ENCODE measurements at places on chromosomes 11 and 22.

- no peak for DNase-seq
Measured at GRCh38 chr11:126525702-126526101, 170.2 kb downstream of the ST3GAL4 start.

DNA sequence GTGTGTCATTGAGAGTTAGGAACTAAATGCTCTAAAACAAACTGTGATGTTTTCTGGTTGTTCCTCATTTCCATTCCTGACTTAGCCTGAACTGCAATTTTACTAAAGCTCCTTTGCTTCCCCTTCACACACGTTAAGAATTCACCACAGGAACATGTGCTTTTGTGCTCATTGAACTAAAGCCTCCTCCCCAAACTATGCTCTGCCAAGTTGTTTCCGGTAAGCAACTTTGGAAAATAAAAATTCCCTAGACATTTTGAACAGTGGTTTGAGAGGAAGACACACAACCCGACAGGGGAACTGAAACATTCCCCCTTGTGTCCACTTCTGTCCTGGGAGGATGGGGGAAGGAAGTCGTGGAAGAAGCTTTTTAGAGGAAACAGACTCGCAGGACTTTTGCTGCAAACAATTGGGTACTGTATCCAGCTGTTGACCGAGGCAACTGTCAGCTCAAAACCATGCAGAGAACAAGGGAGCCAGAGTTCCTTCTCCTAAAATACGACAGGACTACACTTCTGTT lies 66.9 kb downstream of the GAB2 start:
- DNase-seq: no peak

DNA sequence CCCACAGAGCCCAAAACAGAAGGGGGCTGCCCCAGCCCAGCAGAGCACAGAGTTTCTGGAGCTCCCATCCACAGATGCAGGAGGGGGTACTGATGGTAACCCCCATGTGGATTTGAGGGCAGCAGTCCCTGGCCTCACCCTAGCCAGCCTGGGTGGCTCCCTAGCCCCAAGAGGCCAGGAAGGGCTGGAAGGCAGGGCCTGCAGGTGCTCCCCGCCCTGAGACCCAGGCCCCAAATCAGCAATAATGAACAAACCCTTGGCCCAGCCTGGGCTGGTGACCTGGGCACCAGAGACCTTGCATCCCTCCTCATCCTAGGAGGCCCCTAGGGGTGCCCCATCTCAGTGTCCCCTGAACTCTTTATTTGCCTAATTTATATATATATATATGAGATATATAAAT lies 61.6 kb downstream of the MORC2 start:
- DNase-seq: no peak

GRCh38 chr11:101435408-101435973 lies 148.3 kb downstream of the TRPC6 start:
- no peak for DNase-seq

GRCh38 chr11:44813401-44813800 lies 86.6 kb downstream of the TSPAN18 start:
- DNase-seq: no peak

DNA sequence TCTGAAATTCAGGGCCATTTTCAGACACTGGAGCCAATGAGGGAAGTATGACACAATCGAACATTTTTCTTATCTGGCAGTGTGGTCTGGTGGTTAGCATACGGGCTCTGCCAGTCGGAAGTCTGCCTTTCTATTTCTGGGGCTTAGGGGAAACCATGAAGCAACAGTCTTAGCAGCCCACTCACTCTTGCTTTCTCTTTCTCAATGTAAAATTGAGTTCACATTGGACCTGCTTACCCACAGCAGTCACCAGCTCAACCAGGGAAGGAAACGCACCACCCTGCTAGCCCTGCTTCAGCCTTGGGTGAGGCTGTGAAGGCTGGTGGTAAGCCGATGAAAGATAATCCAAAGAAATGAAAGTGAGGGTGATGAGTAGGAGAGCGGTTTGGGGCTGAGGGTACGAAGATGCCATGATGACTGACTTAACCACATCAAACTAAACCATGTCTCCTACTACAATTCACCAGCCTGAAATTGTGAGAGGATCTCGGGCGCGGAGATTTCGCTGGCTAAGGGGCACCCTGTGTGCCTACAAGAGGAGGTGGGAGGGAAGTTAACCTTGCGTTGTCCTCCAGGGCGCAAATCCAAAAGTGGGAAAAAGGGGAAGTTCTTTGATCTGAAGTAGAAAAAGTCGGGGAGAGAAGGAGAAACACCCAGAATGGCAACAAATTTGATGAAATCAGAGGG lies 2.0 kb upstream of the LMO2 start:
- DNase-seq: no peak

DNA sequence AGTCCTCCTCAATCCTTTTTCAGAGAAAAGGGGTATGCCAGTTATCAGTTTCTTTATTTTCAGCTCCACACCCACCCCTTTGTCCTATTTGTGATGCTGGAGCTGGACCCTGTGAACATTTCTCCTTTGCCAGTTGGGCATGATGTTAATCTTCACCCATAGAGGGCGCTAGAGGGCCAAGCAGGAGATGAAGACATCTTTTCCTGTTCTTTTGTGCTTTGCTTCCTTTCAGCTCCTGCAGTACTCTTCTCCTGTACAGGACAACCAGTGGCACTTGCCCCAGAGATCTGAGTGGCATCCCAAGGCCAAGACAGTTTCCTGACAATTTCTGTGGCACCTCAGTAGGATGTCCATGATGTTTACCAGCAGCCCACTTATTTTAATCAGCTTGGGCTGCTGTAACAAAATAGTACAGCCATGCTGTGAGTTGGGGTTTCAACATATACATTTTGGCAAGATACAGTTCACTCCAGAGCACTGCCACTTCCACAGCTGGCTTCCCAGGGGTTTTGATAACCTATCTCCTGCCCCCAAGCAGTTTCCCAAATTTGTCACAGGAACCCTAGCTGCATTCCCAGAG lies 4.6 kb downstream of the SAA2 start:
- no peak for DNase-seq

DNA sequence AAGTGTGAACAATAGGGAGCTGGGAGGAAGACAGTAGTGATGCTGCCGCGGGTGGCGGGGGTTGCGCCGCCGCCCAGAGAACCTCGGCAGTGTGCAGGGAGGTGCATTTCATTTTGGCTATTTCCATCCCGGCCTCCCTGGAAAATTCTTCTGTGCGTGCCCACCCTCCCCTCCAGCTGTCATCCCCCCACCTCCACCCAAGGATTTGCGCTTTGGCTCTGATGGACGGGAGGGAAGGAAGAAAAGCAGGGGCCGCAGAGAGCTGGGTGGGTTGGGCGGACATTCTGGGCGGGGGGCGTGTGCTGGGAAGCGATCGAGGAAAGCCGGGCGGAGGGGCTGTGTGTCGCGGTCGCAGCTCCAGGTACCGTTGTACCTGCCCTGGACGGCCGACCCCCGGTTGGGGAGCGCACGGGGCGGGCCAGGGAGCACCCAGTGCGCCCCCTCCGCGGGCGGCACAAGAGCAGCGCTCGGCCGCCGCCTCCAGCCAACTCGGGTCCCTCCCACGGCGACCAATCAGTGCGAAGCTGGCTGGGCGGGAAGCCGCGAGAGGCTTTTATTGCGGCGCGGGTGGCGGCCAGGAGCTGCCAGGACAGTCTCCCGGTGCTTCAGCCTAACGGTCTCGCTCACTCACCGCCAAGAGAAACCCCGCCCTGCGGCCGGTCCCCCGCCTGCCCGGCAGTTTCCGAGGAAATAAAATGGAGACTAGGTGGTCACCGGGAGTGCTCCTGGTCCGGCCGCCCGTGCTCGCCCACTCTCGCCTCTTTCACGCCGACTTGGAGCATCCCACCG lies 1.6 kb downstream of the NCAM1 start:
- no peak for DNase-seq

DNA sequence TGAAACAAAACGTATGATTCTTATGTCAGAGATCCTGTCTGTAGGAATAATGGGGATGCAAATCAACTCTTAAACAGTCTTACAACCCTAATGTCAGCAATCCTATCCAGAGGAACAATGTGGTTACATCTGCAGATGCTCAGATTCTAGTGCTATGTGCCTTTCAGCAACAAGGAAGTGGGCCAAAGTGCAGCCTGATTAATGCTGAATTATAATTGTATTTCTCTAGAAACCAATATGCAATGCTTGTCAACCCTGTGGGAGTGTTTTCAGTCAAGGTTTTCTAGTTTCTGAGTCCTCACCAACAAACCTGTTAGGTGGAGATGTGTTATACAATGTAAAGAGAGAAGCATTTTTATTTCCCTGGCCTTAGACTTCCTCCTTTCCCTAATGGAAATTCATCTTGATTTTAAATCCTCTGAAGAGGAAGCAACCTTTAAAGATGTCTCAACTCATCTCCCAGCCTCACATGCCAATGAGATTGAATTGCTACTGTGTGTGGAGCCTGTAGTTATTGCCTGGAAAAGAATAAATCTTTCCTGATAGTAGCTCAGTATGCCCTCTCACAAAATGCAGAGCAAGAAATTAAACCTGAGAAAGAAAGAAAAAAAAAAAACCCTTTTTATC lies 26.2 kb upstream of the TMEM123 start:
- no peak for DNase-seq

DNA sequence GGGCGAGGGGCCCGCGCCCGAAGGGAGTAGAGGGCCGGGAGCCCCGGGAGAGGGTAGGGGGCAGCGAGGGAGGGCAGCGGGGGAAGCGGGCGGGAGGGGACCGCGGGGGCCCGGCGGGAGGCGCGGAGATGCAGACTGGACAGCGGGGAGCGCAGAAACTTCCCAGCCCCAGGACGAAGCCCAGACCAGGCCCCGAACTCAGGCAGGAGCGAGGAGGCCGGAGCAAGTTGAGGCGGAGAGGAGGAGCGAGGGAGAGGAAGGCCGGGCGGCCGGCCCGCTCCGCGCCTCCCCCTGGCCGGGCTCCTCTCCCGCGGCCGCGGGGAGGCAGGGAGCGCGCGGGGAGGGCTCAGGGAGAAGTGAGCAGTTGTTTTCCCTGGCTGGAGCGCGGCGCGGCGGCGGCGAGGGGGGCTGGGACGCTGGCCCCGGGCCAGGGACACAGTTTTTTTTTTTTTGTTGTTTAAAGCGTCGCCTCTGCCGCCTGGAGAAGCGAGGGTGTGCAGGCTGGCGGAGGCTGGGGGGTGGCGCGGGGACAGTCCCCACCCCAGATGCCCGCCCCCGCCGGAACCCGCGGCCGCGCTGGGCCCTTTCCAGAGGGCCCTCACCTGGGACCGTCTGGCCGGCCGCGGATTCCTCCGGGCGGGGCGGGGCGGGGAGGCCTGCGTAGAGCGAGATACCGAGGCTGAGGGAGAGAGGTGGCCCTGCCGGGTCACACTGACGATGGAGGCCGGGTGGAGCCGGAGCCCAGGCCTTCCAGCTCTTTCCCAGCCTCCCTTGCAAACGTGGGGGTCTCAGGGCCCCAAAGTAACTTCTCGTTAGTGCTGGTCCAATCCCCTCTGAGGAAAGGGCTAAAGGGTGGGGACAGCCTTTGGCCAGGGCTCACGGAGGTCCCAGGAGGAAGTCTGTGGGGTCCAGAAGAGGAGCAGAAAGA lies at the start of gene LTBP3:
Gene LTBP3 (minus strand): TSS at position 358 of the 928 bp plus-strand sequence. CDS start 400 bp downstream, outside the sequence.
- DNase-seq: peak; percentile 56

DNA sequence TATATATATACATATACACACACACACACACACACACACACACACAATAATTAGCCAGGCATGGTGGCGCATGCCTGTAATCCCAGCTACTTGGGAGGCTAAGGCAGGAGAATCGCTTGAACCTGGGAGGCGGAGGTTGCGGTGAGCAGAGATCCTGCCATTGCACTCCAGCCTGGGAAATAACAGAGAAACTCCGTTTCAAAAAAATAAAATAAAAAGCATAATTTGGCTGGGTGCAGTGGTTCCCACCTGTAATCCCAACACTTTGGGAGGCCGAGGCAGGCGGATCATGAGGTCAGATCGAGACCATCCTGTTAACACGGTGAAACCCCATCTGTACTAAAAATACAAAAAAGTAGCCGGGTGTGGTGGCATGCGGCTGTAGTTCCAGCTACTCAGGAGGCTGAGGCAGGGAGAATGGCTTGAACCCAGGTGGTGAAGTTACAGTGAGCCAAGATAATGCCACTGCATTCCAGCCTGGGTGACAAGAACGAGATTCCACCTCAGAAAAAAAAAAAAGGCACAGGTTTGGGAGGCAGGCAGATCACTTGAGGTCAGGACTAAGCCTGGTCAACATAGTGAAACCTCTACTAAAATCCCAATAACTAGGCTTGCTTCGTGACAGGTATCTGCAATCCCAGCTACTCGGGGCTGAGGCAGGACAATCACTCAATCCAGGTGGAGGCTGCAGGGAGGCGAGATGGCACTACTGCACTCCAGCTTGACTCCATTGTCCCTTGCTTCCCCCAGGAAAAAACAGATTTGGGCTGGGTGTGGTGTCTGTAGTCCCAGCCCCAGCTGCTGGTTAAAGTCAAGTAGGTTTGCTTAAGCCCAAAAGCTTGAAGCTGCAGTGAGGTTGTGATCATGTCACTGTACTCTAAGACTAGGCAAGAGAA lies 11.8 kb upstream of the WDR74 start:
- DNase-seq: no peak

- DNase-seq: no peak
Measured at GRCh38 chr11:1924646-1925372, 5.3 kb downstream of the TNNT3 start.

DNA sequence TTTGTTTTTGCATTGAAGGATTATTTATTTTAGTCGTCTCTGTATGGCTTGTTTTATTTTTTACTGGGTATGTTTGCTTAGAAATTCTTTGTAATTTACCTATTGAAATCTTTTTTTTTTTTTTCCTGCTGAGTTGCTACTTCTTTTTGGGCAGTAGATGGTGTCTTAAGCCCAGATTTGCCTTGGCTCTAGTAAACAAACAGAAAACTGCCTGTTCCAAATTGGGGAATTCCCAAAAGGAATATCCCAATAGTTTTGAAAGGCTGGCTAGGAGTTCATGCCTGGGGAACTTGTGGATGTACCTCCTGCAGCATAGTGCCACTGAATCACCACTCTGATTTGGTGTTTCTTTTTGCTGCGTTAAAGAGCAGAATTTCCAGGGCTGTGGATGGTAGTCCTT lies 17.7 kb downstream of the PAMR1 start:
- no peak for DNase-seq

DNA sequence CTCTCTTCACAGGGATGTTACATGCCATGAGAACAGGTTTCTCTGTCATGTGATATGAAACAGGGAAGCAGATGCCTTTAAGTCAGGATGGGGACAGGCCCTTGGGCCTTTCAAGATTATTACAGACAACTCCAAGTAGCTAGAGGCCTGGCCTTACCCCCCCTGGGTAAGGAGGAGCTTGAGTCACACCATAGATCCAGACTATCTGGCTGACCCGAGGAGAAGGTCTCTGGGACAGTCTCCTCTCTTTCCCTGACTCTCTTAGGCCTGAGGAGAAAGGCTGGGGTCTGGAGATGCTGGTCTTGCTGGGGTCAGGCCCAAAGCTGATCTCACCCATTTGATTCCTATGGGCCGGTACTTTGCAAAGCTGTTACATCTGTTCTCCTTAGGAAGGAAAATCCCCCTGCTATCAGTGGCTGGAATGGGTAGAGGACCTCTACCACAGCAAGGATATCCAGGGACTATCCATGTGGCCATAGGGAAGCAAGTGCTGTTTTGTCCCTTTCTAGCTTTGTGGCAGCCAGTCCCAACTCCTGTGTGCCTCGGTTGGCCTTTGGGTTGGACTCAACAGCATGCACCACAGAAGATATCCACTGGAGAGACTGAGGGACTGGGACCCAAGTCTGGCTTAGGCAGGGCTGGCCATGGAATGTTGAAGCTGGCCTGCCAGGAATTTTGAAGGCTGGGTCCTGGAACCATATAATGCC lies 25.2 kb downstream of the RELT start:
- no peak for DNase-seq

Data from HuH-7 (cell line).